ENCODE measurements at places on chromosomes 11 and 22. TPM values are rescaled to one million over a fixed set of nuclear protein-coding genes. Genes with fewer than 3 reads are reported as not detected.

The TALDO1 gene
- total RNA-seq, result 182 TPM

The PTGDR2 gene
- total RNA-seq, result 0.32 TPM

The OR52A1 gene
- not detected for total RNA-seq

The BSX gene
- not detected for total RNA-seq

The CYP2D6 gene
- 15.9 TPM for total RNA-seq

The HMBS gene
- total RNA-seq, result 30.4 TPM

The OR52I1 gene
- total RNA-seq, result 0.27 TPM
